CD4-positive, CD25-positive, alpha-beta regulatory T cell (primary cell): ENCODE measurements at places on chromosomes 16 and 17.

- H3K4me3 ChIP-seq = no peak overlapping the region
- H3K27ac ChIP-seq = no peak overlapping the region
- H3K36me3 ChIP-seq = no peaks in the 10 kb centered on the region
- H3K27me3 ChIP-seq = no peaks in the 10 kb centered on the region
- no peaks in the 10 kb centered on the region for H3K4me1 ChIP-seq
Observed at GRCh38 chr16:6189216-6189615, 1091.6 kb upstream of the EEF2KMT start.

- no peak overlapping the region for H3K4me3 ChIP-seq
- H3K27ac ChIP-seq = no peak overlapping the region
- H3K36me3 ChIP-seq = no peaks in the 10 kb centered on the region
- no peaks in the 10 kb centered on the region for H3K4me1 ChIP-seq
- H3K27me3 ChIP-seq = no peaks in the 10 kb centered on the region
- no peak for DNase-seq
Observed at GRCh38 chr16:62903961-62904502, 867.8 kb upstream of the CDH8 start.

DNA sequence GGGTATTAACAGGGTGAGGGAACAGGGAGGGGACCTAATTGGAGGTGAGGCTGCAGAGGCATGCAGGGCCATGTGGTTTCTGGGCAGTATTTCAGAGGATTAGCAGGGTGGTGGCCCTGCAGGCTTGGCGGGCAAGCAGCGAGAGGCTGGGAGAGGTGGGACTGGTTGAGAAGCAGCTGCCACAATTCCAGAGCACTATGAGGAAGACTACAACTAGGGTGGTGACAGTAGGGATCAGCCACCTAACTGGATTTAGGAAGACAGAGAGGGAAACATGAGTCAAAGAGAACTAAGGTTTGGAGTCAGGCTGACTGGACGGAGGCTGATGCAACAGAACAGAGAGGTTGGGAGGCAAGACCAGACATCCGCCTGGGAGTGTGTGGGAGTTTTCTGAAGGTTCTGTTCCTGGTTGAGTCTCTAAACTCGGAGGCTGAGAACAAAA lies 12.3 kb downstream of the ALOXE3 start:
- no peaks in the 10 kb centered on the region for H3K36me3 ChIP-seq
- DNase-seq = no peak
- no peak overlapping the region for H3K27ac ChIP-seq
- no peak overlapping the region for H3K4me3 ChIP-seq

DNA sequence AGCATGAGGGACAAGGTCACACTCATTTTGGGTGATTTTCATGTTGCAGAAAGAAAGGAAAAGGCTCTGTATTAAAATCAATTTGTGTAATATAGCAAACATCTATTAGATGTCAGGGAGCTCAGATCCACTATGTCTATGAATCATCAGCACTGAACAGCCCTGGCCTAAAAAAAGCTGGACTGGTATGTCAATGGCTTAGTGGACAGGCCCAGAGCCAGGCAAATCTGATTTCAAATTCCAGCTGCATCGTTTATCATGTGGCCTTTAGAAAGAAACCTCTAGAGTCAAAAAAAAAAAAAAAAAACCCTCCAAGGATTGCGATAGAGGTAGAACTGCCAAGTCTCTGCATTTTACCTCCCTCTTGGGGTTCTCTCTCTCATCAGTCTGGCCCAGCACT lies 5.4 kb downstream of the GAS7 start:
- no peaks in the 10 kb centered on the region for H3K4me1 ChIP-seq
- no peaks in the 10 kb centered on the region for H3K27me3 ChIP-seq
- no peak for DNase-seq
- no peak overlapping the region for H3K4me3 ChIP-seq
- no peak overlapping the region for H3K27ac ChIP-seq

- H3K4me3 ChIP-seq = peak overlapping the region; percentile 81
- H3K27me3 ChIP-seq = no peaks in the 10 kb centered on the region
- no peak for DNase-seq
- peaks cover 50% of the 10 kb centered on the region for H3K4me1 ChIP-seq
Observed at GRCh38 chr16:79286646-79287423, 313.7 kb downstream of the MAF start.
